Lower lobe of right lung (tissue), 2 donors: ENCODE measurements at places on chromosomes 13 and 19.

DNA sequence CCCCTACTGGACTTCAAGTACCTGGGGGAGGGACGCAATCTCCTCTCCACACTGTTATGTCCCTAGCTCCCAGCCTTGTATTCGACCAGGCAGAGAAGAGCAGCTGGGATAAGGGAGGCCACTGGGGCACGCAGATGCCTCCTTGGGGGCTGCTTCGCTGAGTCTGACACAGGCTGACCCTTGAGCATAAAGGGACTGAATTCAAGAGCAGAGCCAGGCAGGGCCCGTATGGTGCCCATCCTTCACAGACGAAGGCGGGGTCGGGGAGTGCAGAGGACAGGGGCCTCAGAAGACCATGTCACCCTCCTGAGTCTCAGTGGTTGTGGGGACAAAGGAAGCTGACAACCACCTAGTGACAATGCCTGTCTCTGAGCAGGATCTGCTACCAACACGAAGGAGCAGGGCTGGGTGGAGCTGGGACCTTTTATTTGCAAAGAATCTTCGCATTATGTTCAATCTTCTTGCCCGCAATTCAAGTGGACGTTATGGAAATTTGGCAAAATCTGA is 124.6 kb downstream of the TUBA3C start:
- DNase-seq: no peak

DNA sequence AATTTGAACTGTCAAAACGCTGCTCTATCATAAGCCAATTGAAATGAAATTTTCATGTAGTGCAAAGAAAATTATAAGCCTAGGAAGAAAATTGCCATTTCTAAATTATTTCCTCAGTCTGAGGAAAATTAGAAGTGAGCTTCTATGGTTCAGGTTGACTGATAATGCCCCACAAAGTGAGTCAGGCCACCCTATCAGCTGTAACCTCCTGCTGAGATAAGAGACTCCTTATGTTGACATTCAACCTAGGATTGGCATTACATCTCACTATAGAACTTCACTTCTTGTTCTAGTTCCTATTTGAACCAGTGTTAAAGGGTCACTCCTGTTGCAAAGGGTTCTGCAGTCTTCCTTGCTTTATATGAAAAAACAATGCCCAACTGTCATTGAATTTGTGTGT is 32.6 kb upstream of the RFC3 start:
- no peak for DNase-seq

- DNase-seq: no peak
Measured at GRCh38 chr13:77001540-77001939, 9.7 kb downstream of the CLN5 start.

DNA sequence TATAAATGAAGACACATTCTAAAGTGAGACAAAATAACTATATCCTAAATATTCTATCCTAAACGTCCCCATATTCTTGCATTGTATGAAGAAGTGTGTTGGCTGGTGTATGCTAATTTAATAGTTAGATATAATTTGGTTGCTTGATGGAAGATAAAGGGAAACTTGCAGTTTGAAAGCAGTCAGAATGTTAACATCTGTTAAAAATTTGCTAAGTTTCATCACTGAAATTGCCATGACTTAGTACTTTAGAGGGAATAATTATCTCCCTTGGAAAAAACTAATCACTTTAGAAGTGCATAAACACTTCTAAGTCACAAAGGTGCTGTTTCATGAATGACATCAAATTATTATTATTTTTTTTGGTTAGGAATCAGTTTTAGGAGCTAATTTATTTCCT is 61.6 kb downstream of the ITGBL1 start:
- DNase-seq: no peak

- no peak for DNase-seq
Measured at GRCh38 chr13:39605677-39606320, 2.8 kb upstream of the LHFPL6 start.

- no peak for DNase-seq
Measured at GRCh38 chr13:100275746-100276145, 186.9 kb downstream of the PCCA start.

DNA sequence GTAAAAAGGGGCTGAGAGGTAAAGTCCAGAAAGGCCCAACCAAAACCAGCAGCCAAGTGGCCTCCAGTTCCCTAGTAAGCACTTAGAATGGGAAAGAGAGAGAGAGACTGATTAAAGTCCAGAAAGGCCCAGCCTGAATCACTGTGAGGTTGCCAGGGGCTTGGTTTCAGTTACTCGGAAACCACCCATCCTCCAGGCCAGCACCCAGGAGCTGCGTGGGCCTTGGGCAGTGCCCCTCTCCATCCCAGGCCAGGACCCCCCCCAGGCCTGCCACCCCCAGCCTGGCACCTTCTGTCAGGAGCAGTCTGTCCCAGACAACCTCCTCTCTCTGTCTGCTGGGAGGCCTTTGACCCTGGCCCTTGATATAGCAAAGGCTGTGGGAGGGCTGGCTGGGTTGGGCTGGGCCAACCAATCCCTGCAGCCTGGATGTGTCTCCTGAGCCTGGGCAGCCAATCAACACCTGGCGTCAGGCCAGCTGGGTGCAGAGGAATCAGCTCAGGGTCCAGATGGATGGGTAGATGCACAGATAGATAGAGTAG is at the start of gene CYP4F2:
CYP4F2 (minus strand) TSS at position 337 of the 539 bp plus-strand sequence. CDS start 463 bp downstream, outside the sequence.
- no peak for DNase-seq

DNA sequence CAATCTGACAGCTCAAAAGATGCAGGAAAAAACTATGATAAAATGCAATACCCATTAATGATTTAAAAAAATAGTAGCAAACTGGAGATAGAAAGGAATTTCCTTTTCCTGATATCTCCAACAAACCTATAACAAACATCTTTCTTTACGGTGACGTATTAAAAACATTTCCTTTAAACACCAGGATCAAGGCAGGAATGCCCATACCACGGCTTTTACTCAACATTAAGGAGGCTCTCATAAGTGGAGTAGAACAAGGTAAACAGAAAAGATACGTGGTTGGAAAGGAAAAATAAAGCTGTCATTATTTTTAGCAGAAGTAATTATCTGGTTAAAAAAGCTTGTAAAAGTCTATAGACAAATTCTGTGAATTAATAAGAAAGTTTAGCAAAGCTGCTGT is 61.1 kb downstream of the MIPEP start:
- DNase-seq: no peak

DNA sequence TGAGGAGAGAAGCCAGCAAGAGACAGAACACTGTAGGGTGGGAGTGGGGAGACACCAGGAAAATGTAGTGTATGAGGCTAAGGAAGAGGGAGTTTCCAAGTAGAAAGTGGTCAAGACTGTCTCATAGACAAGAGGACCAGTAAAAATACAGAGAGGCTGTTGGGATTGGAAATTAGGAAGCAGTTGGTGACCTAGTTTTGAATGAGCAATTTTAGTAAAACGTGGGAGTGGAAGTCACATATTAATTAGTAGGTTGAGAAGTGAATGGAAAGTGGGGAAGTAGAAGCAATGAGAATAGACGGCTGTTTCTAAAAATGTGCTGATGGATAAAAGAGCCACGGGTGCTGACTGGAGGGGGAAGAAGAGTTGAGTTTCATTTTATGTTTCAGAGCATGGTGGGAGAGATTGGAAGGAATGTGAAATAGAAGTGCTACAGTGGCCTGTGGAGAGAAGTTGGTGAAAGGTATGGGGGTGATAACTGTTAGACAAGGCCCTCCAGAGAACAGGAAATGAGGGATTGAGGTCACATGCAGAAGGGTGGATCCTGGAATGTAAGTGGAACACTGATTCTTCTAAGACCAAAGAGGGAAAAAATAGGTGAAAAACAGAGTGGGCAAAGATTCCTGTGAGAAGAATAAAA is 247.3 kb downstream of the MTUS2 start:
- no peak for DNase-seq

GRCh38 chr19:55857149-55857548 is 20.8 kb downstream of the NLRP4 start:
- DNase-seq: no peak

GRCh38 chr19:5407356-5407755 is 47.9 kb upstream of the ZNRF4 start:
- no peak for DNase-seq

DNA sequence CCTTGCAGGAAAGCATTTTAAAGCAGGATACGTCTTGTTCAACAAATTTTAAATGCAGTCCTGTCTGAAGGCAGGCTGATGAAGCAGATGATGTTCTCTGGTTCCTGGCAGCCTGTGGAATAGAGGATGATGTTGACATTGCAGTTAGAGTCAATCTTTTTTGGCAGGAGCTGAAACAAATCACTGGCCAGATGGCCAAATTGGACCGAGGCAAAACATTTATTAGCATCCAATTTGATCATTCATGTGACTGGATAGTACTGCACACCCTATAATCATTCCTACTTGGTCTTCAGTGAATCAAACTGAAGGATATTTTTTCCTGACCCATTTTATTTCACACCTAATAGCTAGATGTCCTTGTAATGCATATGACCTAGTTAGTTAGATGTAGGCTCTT is 172.2 kb upstream of the SLC10A2 start:
- DNase-seq: no peak

- DNase-seq: peak; percentile 89
Measured at GRCh38 chr19:19032420-19033175, 719 bp downstream of the SUGP2 start.

DNA sequence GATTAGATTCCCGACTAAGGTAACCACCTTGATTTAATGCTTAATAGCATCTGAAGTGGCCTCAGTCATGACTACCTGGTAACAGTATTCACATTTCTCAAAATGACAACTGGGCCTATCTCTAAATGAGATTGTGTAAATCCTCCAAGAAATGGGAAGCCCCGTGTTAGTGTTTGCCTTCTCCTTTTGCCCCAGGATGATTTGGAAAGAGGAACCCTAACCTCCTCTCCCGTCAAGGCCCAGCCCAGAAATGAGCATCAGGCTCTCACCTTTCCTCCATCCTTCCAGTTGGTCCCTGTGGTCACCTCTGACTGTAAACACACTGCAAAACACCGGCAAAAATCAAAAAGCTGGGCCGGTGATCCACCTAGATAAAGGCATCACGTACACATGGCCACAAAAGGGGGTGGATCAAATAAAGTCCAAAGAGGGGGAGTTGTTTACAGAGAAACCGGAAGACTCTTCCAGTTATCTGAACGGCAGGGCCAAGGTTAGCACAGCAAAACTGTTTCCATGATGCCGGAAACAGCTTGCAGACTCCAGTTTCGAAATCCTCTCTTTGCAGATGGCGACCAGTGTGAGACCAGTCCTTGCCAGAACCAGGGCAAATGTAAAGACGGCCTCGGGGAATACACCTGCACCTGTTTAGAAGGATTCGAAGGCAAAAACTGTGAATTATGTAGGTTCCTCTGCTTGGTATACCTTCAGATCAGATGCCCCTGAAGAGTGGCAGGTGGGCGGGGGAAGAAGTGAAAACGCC is 16.4 kb downstream of the F10 start:
- no peak for DNase-seq

GRCh38 chr13:45615501-45616101 is at the start of gene ERICH6B:
Gene ERICH6B (minus strand): TSS chr13:45615739. CDS start chr13:45597005, 18,734 bp downstream.
- DNase-seq: no peak

DNA sequence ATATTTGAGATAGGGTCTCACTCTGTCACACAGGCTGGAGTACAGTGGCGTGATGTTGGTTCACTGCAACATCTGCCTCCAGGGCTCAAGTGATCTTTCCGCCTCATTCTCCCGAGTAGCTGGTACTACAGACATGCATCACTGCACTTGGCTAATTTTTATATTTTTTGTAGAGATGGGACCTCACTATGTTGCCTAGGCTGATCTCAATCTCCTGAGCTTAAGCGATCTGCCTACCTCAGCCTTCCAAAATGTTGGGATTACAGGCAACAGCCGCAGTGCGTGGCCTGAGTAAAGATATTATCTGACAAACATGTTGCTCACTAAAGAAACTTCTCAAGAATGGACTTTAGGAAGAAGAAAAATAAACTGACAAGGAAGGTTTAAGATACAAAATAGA is 125.4 kb upstream of the ABCC4 start:
- no peak for DNase-seq

DNA sequence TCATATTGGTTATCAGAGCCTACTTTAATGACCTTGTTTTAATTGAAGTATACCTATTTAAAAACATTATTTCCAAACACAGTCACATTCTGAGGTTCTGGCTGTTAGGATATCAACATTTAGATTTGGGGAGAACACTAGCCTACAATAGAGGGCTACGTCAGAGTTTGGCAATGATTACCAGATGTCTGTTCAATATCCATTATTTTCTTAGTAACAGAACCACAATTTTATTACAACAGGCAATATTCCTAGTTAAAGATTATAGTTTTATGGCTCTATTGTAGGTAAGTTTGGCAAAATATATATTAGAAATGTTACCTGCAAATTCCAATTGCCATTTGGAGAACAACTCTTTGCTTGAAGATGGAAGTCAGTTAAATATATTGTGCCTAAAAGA is 1163.1 kb upstream of the MIR17HG start:
- no peak for DNase-seq

DNA sequence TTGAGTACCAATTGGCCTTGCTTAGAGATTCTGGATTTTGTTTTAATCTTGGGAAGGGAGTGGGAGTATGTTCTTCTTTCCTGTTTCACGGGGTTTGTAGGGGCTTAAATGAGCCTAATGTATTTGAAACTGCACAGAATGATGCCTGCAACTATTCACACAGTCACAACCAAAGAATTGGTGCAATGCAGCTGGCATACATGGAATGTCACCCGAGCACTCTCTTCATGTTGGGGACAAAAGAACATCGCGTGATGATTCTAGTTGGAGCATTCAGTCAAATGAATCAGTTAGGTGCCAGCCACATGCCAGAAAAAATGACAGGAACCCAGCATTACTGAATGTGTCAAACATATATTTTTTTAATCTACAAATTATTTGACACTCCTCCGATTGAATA is 22.1 kb downstream of the STARD13 start:
- DNase-seq: no peak

GRCh38 chr19:1601613-1602064 is 3.6 kb downstream of the UQCR11 start:
- no peak for DNase-seq

GRCh38 chr19:39355253-39355652 is 13.0 kb downstream of the SAMD4B start:
- no peak for DNase-seq

GRCh38 chr13:78185700-78186099 is 267.1 kb upstream of the EDNRB start:
- DNase-seq: no peak

DNA sequence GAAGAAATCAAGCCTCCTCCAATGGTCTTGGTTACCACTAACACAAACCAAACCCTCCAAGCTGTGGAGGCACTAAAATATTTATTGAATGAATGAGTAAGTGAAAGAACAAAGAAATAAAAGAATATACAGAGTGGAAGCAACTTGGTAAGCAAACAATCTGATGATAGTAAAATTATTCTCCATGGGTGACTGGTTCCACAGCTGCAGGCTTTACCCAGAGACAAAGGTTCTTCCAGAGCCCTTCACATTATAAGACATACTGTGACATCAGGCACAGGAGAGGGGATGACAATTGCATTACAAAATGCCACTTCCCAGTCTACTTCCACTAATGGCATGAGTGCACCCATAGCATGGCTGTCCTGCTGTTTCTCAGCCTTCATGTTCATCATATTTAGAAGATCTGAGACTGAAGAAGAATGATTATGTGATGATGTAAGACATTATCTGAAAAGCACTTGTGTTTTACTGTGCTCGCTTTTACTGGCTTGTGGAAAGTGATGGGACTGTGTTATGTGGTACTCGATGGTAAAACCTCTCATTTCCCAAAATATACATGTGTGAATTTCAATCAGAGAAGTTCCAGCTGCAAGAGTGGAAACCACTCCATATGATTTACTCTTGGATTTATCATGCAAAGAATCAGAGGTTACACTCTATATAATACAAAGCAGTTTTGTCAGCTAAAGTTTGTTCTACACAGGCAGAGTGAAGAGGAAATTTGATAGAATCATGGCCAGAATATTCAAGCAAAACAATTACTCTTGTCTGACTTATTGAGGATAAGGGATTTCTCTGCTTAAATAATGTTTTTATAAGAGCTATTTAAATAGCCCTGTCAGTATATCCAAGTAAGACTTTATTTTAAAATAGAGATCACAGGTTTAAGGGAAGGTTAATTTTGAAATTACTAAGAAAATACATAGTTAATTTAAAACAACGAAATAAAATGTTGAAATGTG is 220.2 kb upstream of the NBEA start:
- DNase-seq: no peak
